ENCODE measurements at places on chromosomes 5 and 9. TPM values are rescaled to one million over a fixed set of nuclear protein-coding genes. Genes with fewer than 3 reads are reported as not detected.

Gene TUSC1
- 10.6 TPM for total RNA-seq

Gene SPOUT1
- total RNA-seq: 40.5 TPM

Gene SH3TC2
- total RNA-seq: 1.2 TPM

Gene PAM
- 237 TPM for total RNA-seq

Gene PCDHA2
- total RNA-seq: 0.52 TPM

Gene SPATA31D3
- total RNA-seq: not detected

Gene PCSK1
- total RNA-seq: 0.47 TPM

Gene TBC1D13
- 23.0 TPM for total RNA-seq

GRCh38 chr9:110332766-110333165 is 4.9 kb downstream of the TXNDC8 start:
- no peak for DNase-seq

- DNase-seq: no peak
Measured at GRCh38 chr5:32942225-32942989, 231.3 kb downstream of the NPR3 start.

DNA sequence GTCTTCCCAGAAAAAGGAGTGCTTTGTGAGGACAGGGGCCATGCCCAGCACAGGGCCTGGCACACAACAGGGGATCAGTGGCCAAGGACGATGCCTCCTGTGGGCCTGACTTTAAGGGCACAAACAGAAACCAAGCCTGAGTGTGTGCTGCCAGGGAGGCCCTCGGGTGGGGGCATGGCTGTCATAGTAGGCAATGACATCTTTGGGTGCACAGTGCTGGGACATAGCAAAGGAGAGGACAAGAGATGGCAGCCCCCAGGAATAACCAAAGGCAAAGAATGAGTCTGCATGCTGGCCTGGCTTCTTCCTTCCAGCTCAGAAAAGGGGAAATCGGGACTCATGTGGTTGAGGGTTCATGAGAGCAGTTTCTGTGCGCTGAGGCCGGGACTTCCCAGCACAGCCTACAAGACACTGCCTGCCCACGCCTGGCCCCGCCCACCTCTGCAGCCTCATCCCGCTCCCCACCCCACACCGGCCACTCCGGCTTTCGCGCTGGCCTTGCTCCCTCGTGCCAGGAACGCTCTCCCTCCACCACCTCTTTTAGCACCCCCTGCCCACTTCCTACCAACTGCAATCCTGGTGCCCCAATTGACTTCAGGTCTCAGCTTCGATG is 13.8 kb upstream of the LHX2 start:
- peak; percentile 84 for DNase-seq

Data from left lung (tissue), 14 donors.